ENCODE measurements at places on chromosomes 13 and 19. TPM values are rescaled to one million over a fixed set of nuclear protein-coding genes. Genes with fewer than 3 reads are reported as not detected.
A peak's percentile ranks its signal among the peaks of the same experiment; 100 is the strongest.

The FTL gene
- total RNA-seq, result 390 TPM

The CEACAM6 gene
- total RNA-seq, result not detected

The RASL11A gene
- 0.71 TPM for total RNA-seq

The ITGBL1 gene
- not detected for total RNA-seq

The AMER2 gene
- not detected for total RNA-seq

The CPB2 gene
- total RNA-seq, result not detected

The APOC4 gene
- not detected for total RNA-seq

The TPGS1 gene
- total RNA-seq, result 11.9 TPM

The MIDN gene
- 96.9 TPM for total RNA-seq

The CD22 gene
- 0.56 TPM for total RNA-seq

The PRSS57 gene
- not detected for total RNA-seq

GRCh38 chr13:97743938-97744337 is 209.5 kb upstream of the IPO5 start:
- H3K36me3 ChIP-seq, result no peaks in the 10 kb centered on the region
- peaks cover 19% of the 10 kb centered on the region for H3K4me1 ChIP-seq
- DNase-seq, result no peak
- no peak overlapping the region for H3K4me3 ChIP-seq
- H3K27ac ChIP-seq, result no peak overlapping the region

DNA sequence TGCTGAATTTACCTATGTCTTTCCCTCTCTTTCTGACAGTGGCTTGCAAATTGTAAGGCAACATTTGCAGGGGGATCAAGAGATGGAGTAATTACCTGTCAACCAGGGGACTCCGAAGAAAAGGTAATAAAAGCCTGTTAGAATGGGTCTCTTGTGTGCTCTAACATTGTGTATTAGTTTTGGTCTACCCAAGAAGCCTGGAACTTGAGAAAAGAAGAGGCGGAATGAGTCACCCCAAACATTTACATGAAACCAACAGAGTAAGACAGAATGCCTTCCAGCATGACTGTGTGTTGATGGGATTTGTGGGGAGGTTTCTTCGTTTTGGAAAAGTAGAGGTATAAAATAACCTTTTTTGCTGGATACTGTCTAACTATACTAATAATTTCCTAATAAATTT is 36.7 kb downstream of the ZAR1L start:
- H3K4me1 ChIP-seq, result no peaks in the 10 kb centered on the region
- peak; percentile 50 for DNase-seq
- H3K36me3 ChIP-seq, result peaks cover 15% of the 10 kb centered on the region
- H3K27ac ChIP-seq, result no peak overlapping the region

- peaks cover 42% of the 10 kb centered on the region for H3K36me3 ChIP-seq
- peaks cover 6% of the 10 kb centered on the region for H3K4me1 ChIP-seq
- H3K27me3 ChIP-seq, result no peaks in the 10 kb centered on the region
Observed at GRCh38 chr19:1084024-1084868, 10.9 kb downstream of the POLR2E start.

- no peak for DNase-seq
- H3K27me3 ChIP-seq, result peaks cover 27% of the 10 kb centered on the region
- H3K27ac ChIP-seq, result no peak overlapping the region
- no peak overlapping the region for H3K4me3 ChIP-seq
- H3K4me1 ChIP-seq, result no peaks in the 10 kb centered on the region
Observed at GRCh38 chr13:29957320-29957719, 106.9 kb upstream of the UBL3 start.

- H3K27ac ChIP-seq, result no peak overlapping the region
- DNase-seq, result no peak
- H3K27me3 ChIP-seq, result no peaks in the 10 kb centered on the region
- no peaks in the 10 kb centered on the region for H3K4me1 ChIP-seq
Observed at GRCh38 chr19:12913011-12913561, 6.0 kb downstream of the SYCE2 start.

- H3K27ac ChIP-seq, result no peak overlapping the region
- H3K4me1 ChIP-seq, result no peaks in the 10 kb centered on the region
- no peaks in the 10 kb centered on the region for H3K36me3 ChIP-seq
- no peaks in the 10 kb centered on the region for H3K27me3 ChIP-seq
- peak; percentile 6 for DNase-seq
Observed at GRCh38 chr13:105311094-105311493, 1224.4 kb downstream of the EFNB2 start.

DNA sequence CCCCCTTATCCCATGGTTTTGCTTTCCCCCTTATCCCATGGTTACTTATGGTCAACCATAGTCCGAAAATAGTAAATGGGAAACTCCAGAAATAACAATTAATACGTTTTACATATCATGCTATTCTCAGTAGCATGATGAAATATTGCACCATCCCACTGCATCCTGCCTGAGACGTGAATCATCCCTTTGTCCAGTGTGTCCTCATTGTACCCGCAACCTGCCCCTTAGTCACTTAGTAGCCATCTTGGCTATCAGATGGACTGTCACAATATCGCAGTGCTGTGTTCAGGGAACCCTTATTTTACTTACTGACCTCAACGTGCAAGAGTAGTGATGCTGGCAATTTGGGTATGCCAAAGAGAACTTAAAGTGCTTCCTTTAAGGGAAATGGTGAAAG is 10.5 kb upstream of the NBEA start:
- no peak overlapping the region for H3K27ac ChIP-seq
- H3K4me3 ChIP-seq, result no peak overlapping the region
- peaks cover 4% of the 10 kb centered on the region for H3K4me1 ChIP-seq
- H3K36me3 ChIP-seq, result peaks cover 6% of the 10 kb centered on the region
- DNase-seq, result peak; percentile 80

DNA sequence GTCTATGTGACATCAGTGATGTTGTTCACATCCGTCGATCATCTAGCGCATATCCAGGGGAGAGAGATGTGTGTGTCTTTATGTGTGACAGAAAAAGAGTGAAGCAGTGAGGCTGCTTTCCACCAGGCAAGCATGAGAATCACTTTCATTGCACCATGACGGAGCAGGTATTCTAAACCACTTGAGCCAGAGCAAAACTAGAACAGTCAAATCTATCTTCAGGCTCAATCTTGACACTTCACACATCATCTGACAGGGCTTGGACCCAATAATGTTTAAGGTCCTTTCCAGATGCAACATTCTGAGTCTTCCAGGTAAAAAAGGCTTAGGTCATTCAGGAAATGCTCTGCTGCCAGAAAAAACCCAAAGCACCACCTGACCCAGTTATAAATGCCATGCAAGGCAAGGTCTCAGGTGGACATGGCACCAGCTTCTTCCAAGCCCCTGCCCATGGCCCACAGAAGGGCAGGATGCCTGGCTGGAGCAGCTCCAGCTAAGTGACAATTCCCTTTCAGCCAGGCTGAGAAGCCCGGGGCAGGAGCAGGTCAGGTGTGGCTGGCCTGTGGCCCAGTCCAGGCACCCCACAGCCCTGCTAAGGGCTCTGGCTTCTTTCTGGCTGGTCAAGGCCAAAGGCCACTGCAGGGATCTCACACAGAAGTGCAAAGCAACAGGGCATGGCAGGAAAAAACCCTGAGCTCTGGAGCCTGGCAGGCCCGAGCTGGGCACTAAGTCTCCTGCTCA is 5.0 kb downstream of the ELAVL1 start:
- peaks cover 25% of the 10 kb centered on the region for H3K36me3 ChIP-seq
- H3K4me1 ChIP-seq, result peaks cover 19% of the 10 kb centered on the region
- no peak overlapping the region for H3K4me3 ChIP-seq
- no peak for DNase-seq
- H3K27me3 ChIP-seq, result no peaks in the 10 kb centered on the region

GRCh38 chr13:108961542-108962125 is 332.2 kb downstream of the MYO16 start:
- no peaks in the 10 kb centered on the region for H3K36me3 ChIP-seq
- H3K27me3 ChIP-seq, result no peaks in the 10 kb centered on the region
- no peak overlapping the region for H3K27ac ChIP-seq
- peaks cover 43% of the 10 kb centered on the region for H3K4me1 ChIP-seq
- peak; percentile 57 for DNase-seq

DNA sequence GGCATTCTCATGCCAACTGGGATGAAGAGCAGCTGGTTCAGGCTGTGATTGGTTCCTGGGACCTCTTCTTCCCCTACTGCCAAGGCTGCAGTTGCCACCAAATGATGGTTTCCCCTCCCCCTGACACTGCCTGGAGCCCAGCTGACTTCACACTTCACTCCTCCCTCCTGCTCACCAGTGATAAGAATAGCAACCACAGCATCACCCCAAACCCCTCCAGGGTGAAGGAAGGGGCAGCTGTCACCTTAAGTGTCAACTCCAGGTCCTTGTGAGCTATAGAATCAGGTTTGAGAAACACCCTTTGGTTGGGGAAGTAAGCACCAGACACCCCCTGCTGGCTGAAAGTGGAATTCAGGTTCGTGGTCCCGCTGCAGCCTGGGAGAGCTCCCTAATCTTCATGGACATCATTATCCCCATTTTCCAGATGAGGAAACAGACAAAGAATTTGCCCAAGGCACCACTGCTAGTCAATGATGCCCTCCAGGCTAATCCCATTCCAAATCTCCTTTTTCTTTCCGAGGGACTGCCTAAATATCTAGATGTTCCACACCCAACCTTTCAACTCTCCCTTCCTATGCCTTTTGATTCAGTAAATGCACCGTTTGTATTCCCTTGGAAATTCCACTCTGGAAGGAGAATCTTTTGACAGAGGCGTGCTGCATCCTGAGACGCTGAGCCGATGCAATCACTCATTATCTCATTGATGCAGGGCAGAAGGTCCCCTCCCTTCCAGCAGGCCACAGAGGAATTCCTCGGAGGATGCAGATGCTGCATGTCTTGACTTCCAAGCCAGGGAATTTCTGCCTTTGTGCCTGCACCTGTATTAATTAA is 50.6 kb upstream of the UQCRFS1 start:
- H3K4me3 ChIP-seq, result no peak overlapping the region
- no peaks in the 10 kb centered on the region for H3K36me3 ChIP-seq
- H3K4me1 ChIP-seq, result no peaks in the 10 kb centered on the region
- no peaks in the 10 kb centered on the region for H3K27me3 ChIP-seq
- DNase-seq, result no peak

GRCh38 chr13:100438059-100438788 is 150.4 kb downstream of the GGACT start:
- no peak for DNase-seq
- H3K4me3 ChIP-seq, result no peak overlapping the region
- peaks cover 15% of the 10 kb centered on the region for H3K4me1 ChIP-seq
- H3K36me3 ChIP-seq, result no peaks in the 10 kb centered on the region
- H3K27ac ChIP-seq, result no peak overlapping the region
- H3K27me3 ChIP-seq, result no peaks in the 10 kb centered on the region

DNA sequence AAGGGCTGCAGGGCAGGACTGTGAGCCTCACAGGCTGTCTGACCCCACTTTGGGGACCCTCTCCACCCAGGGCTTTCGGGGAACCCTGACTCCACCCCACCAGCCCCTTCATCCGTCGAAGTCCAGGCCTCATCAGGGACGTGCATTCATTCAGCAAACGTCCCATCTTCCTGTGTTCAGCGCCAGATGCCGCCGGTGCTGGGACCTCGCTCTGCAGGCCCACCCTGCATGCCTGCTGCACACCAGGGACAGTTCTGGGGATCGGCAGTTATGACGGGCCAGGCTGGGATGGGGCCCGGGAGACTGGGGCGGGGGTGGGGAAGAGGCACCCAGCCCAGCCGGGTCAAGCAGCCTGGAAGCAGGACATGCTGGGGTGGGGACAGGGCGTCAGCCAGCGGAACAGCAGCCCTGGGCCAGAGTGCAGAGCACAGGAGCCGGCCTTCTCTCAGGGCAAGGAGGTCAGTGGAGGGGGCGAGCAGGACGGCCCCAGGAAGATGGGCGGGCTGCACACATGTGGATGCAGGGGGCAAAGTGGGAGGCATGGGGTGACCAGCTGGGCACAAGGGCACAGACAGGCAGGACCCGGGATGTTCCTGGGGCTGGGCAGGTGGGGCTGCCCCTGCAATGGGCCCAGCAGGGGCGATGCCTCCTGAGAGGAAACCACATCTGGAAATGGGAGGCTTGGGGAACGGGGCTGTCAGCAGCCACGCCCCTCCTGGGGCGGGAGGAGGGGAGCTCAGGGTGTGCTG is 5.1 kb downstream of the GAMT start:
- no peaks in the 10 kb centered on the region for H3K4me1 ChIP-seq
- DNase-seq, result no peak
- H3K27me3 ChIP-seq, result no peaks in the 10 kb centered on the region
- H3K36me3 ChIP-seq, result peaks cover 21% of the 10 kb centered on the region
- no peak overlapping the region for H3K4me3 ChIP-seq

- peaks cover 7% of the 10 kb centered on the region for H3K36me3 ChIP-seq
- peak overlapping the region; percentile 79 for H3K4me3 ChIP-seq
- peak; percentile 80 for DNase-seq
- no peaks in the 10 kb centered on the region for H3K27me3 ChIP-seq
- H3K4me1 ChIP-seq, result peaks cover 13% of the 10 kb centered on the region
- H3K27ac ChIP-seq, result peak overlapping the region; percentile 81
Observed at GRCh38 chr19:12777217-12778016, 2.1 kb upstream of the HOOK2 start.

DNA sequence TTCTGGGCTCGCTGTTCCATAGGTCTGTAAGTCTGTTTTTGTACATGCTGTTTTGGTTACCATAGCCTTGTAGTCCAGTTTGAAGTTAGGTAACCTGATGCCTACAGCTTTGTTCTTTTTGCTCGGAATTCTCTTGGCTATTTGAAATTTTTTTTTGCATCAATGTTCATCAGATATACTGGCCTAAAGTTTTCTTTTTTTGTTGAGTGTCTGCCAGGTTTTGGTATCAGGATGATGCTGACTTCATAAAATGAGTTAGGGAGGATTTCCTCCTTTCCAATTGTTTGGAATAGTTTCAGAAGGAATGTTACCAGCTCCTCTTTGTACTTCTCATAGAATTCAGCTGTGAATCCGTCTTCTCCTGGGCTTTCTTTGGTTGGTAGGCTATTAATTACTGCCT is 397.8 kb upstream of the HTR2A start:
- H3K27ac ChIP-seq, result no peak overlapping the region
- no peaks in the 10 kb centered on the region for H3K36me3 ChIP-seq
- H3K27me3 ChIP-seq, result no peaks in the 10 kb centered on the region
- DNase-seq, result no peak
- no peak overlapping the region for H3K4me3 ChIP-seq
- no peaks in the 10 kb centered on the region for H3K4me1 ChIP-seq

DNA sequence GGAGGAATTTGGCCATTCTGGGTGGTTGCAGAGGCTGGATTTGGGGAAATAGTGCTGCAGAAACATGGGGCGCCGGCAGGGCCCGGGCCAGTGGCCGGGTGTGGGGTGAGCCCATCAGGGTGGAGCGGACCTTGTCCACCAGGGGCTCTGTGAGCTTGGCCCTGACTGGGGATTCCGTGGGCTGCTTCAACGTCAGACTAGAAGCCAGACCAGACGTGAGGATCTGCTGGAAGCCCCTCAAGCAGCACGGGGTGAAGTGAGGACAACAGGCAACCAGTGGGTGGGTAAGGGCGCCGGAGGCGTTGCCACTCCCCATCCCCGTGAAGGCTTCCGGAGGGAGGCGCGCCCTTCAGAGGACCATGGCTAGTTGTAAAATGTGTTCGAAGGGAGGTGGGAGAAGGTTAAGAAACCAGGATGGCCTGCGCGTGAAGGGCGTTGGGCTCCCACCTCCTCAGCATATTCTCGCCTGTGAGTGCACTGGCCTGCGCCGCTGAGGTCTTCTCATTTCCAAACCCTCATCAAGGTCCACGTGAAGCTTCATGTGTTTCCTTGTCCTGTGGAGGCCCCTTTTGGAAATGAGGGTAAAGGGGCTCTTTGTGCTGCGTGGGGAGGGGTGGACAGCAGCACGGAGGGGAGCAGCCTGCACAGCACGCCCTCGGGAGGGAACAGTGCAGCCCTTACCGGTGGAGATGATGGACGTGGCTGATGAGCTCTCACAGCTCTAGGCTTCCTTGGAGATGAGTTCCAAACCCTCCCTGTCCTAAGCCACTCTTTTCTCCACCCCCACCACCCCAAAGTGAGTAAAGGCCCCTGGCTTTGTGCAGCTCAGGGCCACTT is 8.3 kb downstream of the TEX29 start:
- H3K27ac ChIP-seq, result no peak overlapping the region
- H3K4me3 ChIP-seq, result no peak overlapping the region
- no peaks in the 10 kb centered on the region for H3K36me3 ChIP-seq
- H3K4me1 ChIP-seq, result no peaks in the 10 kb centered on the region

- no peak for DNase-seq
- H3K36me3 ChIP-seq, result no peaks in the 10 kb centered on the region
- H3K27me3 ChIP-seq, result peaks cover 21% of the 10 kb centered on the region
- H3K4me3 ChIP-seq, result no peak overlapping the region
Observed at GRCh38 chr13:70666883-70667556, 558.8 kb upstream of the KLHL1 start.
